Cerebellar nuclear complex (tissue), 1 donor: ENCODE measurements at places on chromosomes 4 and X.

- no peak for DNase-seq
Measured at GRCh38 chr4:177478496-177478895, 36.3 kb upstream of the AGA start.

DNA sequence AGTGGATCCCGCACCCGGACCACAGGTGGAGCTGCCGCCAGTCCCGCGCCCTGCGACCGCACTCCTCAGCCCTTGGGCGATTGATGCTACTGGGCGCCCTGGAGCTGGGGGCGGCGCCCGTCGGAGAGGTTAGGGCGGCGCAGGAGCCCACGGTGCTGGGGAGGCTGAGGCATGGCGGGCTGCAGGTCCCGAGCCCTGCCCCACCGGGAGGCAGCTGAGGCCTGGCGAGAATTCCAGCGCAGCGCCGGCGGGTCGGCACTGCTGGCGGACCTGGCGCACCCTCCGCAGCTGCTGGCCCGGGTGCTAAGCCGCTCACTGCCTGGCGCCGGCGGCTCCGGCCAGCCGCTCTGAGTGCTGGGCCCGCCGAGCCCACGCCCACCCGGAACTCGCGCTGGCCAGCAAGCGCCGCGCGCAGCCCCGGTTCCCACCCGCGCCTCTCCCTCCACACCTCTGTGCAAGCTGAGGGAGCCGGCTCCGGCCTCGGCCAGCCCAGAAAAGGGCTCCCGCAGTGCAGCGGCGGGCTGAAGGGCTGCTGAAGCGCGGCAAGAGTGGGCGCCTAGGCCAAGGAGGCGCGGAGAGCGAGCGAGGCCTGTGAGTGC, 1256.5 kb downstream of the STIM2 start:
- no peak for DNase-seq

DNA sequence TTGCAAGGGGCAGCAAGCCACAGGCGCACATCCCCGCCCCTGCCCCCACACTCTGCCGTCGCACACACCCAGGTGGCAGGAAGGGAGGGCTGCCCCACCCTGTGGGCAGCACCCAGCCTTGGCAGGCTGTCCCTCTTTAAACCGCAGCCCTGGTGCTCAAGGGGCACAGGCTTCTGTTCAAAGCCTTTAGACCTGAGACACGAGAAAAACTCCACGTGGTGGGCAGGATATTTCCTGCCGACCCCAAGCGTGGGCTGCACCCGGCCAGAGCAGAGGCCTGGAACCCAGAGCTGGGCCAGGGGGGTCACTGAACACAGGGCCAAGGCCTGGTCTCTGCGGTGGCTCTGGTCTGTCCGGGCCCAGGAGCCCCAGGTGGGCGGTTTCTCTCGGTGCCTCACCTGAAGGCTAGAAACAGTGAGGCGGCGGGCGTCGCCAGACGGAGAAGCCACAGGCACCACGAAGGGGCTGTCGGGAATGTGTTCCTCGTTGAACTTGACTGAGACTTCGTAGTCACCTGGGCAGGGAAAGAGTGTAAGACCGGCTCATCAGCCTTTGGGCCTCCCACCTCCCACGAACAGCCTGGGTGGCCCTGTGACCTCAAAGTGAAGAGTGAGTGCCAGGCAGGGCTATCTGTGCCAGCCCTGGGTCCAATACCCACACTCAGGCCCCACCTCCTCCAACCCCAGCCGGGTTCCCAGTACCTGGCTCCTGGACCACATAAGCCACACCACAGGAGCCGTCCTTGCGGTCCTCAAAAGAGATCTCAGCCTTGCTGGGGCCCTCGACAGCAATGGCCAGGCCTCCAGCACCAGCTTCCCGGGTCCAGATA, 23.0 kb downstream of the FLNA start:
- DNase-seq, result no peak

DNA sequence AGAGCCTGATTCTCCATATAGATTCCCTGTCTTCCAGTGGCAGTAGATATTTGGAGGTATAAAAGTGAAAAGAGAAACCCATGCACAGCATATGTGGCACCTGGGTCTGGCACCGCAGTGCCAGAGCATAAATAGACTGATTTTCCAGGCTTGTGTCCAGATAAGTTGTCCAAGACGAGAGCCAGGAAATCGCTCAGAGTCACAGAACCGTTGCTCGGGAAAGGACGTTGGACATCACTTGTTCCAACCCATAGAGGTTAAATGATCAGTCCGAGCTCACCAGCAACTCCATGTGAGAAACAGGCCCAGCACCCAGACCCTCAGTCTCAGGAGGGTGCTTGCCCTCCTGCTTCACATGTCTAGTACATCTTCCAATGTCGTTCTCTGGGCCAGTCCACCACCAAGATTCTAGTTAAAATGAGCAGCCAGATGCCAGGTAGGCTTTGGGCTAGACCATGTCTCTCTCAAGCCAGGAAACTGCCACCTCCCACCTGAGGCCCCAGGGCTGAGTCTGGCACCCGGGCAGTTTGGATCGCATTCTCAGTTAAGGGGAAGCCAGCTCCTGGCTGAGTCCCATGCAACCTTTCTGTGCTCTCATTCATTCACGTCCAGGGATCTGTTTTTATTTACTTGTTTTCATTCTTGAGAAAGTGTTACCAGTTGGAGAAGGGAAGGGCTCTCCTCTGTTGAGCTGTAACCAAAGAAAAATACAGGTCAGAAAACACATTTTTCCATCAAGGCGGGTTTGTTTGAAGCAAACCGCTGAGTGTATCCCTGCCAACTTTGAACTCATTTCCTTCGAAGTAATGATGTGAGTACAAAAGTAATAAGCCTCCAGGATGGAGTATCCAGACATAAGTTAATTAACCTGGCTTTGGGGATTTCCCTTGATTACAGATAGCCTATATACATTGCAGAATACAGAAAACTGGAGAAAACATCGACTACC, 91.7 kb downstream of the PHOX2B start:
- peak; percentile 22 for DNase-seq

GRCh38 chrX:129495900-129496299, 27.4 kb downstream of the SMARCA1 start:
- DNase-seq, result no peak

DNA sequence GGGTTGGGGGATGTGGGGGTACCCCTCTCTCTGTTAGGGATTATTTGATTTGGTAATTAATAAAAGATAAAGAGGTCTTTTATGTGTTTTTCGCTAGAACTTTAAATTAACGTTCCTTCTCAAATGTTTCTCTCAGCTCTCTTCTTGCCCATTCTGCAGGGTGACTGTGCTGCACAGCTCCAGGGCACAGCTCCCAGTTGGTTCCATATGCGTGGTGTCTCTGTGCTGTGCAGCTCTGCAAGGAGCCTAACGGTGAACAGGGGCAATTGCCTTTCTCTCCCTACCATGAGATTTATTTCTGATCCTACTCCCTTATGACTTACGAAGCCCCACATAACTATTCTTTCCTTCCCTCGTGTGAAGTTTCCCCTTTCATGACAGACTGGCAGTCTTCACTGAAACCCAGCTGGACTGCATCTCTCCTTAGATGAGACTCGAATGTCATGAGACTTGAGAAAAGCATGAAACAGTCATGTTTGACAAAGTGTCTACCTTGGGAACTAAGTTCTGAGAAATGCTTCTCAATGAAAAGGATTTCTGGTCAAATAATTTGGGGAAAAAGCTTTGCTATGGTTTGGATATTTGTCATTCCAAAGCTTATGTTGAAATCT, 50.2 kb upstream of the SPRY1 start:
- no peak for DNase-seq

GRCh38 chrX:101656817-101657216, 2.8 kb downstream of the ARMCX2 start:
- DNase-seq, result no peak

- no peak for DNase-seq
Measured at GRCh38 chr4:166839615-166840251, 394.6 kb downstream of the SPOCK3 start.

DNA sequence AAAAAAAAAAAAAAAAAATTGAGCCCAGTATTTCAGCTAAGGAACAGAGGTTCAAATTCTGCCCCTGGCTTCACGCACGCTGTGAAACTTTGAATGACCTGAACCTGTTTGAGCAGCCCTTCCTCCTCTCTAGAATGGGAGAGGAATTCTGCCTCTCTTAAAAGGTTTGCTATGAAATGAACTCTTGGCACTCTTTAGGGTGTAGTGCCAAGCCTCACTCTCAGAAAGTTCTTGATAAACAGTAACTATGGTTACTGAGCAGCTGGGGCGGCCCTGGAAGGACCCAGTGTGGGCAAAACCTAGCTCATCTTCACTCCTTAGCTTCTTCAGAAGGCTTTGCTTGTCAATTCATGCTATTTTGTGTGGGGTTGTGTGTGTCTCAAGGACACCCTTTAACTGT, 73.7 kb downstream of the GEMIN8 start:
- DNase-seq, result no peak

GRCh38 chr4:13912966-13913365, 285.4 kb upstream of the BOD1L1 start:
- no peak for DNase-seq

GRCh38 chrX:10109695-10110094, 47.1 kb upstream of the CLCN4 start:
- DNase-seq, result no peak

- no peak for DNase-seq
Measured at GRCh38 chr4:136012220-136012619, 1520.1 kb downstream of the PCDH18 start.

DNA sequence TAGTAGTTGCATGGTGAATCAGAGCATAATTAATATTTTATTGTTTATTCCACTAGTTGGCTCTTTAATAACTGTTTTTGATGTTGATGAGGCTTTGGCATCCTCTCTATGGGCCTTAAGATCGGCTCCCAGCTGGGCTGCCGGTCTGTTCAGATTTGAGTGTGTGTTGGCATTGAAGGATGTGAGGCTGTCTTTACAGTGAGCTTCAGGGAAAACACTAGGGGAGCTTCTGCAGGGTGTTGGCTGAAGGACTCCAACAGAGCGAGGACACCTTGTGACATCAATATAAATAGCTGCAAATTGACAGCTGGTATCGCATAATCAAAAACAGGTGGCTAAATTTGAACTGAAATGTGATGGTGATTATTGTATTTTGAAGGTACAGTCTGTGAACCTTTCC, 322.0 kb downstream of the FSTL5 start:
- peak; percentile 61 for DNase-seq

DNA sequence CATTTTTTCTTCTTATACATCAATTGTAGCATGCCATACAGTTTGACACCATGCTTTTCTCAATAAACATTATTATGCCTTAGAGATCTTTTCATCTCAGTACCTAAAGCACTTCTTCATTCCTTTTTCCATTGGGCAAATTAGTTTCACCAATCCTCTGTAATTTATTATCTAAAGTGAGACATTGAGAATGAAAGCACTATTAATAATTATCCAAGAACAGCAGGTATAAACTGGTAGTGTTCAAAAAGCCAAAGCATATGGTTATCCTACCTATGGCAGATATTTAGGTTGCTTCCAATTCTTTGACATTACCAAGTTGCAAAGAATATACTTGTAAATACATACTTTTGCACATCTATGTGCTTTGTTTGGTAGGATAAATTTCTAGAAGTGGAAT, 15.6 kb downstream of the LAMTOR3 start:
- no peak for DNase-seq

DNA sequence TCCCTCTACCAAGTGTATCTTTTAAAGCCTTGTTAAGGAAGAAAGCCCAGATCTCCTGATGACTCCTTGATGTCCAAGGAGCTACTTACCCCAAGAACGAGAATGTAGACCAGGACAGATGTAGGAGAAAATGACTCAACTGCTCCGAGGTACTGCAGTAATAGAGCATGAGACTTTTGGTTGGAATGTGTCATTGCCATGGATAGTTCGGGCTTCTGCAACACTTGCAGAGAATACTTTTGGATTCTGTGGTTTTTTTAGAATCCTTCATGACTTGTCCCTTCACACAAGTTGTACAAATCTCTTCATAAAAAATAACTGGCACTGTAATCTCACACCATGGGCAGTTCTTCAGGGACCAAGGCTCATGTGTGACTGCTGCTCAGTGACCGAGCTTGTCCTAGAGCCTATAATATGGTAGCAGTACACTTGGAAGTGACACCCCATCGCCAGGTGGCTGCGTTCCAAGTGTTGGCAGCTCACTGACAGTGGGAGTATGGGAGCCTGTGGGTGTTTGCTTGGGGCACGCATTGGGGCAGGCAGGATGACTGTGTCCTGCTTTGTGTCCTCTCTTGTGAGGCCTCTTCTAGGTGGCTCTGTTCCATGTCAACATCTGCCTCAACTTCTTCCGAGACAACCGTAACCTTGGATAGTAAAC, 87.9 kb upstream of the WDR1 start:
- no peak for DNase-seq

DNA sequence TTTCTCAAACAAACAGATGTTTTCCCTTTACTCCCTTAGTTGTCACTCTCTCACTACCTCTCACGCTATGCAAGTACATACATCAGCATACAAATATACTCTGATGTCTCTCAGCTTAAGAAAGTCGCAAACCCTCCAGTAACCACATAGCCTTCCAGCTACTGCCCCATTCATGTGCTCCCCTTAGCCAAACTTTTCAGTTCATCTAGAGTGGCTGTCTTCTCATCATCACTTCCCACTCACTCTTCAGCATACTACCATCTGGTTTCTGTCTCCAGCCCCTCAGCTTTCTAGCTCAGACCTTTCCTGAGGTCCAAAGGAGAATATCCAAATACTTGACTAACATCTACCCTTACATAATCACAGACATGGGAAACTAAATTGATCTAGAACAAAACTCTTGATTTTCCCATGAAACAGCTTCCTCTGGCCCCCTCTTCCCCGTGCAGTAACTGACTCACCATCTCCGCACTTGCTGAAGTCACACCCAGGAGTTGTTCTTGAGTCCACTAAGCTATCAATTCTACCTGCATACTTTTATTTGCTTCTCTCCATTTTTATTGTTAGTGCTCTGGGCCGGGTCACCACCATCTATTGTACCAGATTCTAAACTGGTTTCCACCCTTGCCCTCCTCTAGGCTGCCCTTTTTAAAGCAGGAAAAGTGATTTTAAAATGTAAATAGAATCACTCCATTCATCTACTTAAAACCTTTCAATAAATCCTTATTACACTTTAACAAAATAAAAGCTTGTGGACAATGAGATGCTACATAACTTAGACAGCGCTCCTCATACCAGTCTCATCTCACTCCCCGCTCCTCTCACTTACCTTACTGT, 57.2 kb downstream of the CASP6 start:
- no peak for DNase-seq

GRCh38 chrX:69031971-69032391, 133.3 kb downstream of the PJA1 start:
- DNase-seq, result no peak

- no peak for DNase-seq
Measured at GRCh38 chr4:88158489-88159228, at the start of gene ABCG2. Gene ABCG2, minus strand, starts transcription at chr4:88158639. Its CDS starts 18,644 bp downstream, at chr4:88139995.

DNA sequence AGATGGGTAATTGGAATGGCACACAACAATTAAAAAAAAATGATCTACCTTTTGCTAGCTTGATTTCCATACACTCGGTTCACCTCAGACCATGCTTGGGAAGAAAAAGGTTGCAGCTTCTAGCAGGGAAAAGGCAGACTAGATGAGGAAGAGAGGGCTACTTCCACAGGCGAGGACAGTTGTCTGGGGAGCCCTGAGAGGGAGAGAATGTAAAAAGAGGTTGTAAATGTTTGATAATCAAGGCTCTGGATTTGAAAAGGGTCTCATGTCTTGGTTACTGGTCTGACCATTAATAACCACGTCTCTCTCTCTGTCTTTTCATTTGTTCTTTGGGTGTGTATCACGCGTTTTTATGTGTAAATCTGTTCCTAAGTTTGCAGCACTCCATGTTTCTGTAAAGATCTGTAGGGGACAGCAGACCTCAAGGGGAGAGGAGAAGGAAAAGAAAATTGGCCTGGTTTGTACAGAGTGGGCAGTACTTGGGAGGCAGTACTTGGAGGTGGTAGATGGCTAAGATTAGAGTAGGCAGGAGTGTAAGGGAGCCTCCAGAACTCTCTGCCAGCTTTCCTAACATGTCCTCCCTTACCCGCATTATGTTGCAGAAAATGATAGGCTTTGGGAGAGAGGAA, 750 bp downstream of the ARMCX5 start:
- DNase-seq, result no peak

GRCh38 chr4:93529692-93530372, 298.7 kb upstream of the ATOH1 start:
- DNase-seq, result no peak
